ENCODE measurements at places on chromosomes 12 and 14. TPM values are rescaled to one million over a fixed set of nuclear protein-coding genes. Genes with fewer than 3 reads are reported as not detected.

Gene RASAL1
- 15.1 TPM for total RNA-seq

Gene ANO4
- total RNA-seq = 0.76 TPM

Gene PGF
- 9.6 TPM for total RNA-seq

Gene TMEM260
- total RNA-seq = 37.8 TPM

Gene LALBA
- total RNA-seq = not detected

Gene RPGRIP1
- 1.1 TPM for total RNA-seq

Gene ASCL1
- total RNA-seq = 0.23 TPM

Gene ACSM4
- total RNA-seq = not detected

Gene LBHD2
- not detected for total RNA-seq

Gene SLC25A47
- not detected for total RNA-seq

Gene IL22
- total RNA-seq = not detected

Gene SDSL
- 8.3 TPM for total RNA-seq

Gene GPR84
- total RNA-seq = 0.53 TPM

Gene LAG3
- 0.47 TPM for total RNA-seq

Gene RBMS2
- total RNA-seq = 29.1 TPM
